ENCODE measurements at places on chromosomes 2 and 18. TPM values are rescaled to one million over a fixed set of nuclear protein-coding genes. Genes with fewer than 3 reads are reported as not detected.

- ATAC-seq, result no peak
Observed at GRCh38 chr2:82803307-82803706, 1655.8 kb downstream of the SUCLG1 start.

DNA sequence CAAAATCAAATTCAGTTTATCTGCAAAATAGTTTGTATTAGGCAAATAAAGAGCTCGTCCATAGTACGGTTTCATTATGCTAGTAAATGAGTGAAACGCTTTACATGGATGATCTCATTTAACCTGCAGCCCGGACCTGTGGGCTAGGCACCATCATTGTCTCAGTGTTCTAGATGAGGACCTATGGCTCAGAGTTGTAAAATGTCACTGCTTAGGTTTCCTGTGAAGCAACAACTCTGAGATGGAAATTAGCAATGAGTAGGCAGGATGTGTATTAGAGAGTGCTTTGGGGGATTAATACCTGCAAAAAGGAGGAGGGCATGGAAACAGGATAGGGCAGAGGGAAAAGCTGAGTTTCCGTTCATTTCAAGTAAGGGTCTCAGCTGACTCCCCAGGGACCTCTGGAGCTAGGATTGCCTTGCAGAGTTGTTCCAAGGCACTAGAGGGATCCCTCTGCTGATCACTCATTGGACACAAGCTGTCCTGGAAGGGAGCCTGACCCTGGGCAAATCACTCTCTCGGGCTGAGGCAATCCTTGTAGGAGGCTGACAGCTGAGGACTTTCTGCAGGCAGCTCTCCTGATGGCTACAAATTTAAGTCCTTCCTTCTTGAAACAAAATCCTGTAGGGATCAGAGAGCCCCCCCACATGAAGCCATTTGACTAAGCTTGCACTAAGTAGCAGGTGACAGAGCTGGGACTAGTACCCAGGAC lies 58.8 kb upstream of the SIX2 start:
- ATAC-seq, result no peak

DNA sequence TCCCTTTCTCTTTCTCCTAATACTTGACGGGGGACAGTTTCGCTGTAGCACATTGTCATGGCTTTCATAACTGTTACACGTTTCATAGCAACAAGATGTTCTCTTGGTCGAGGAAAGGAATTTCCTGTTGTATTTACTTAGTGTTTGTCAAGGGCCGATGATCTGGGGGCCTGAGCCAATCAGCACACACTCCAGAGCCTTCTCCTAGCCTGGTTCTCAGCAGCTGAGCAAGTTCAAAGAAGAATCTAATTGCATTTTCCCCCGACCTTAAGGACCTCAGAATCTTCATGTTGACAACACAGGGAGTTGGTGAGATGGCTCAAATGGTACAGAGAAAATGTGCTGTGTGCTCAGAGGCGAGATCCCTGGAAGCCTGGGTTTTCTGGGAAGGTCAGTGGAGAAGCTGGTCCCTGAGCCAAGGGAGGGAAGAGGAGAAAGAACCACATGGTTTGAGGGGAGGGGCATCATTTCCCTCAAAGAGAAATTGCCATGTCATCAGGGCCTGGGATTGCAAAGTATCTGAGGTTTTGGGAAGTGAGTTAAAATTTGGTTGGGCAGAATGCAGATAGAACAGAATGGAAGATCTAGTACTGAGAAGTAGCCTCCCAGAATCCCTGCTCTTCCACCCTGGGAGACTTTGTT lies 76.9 kb upstream of the AGAP1 start:
- no peak for ATAC-seq

DNA sequence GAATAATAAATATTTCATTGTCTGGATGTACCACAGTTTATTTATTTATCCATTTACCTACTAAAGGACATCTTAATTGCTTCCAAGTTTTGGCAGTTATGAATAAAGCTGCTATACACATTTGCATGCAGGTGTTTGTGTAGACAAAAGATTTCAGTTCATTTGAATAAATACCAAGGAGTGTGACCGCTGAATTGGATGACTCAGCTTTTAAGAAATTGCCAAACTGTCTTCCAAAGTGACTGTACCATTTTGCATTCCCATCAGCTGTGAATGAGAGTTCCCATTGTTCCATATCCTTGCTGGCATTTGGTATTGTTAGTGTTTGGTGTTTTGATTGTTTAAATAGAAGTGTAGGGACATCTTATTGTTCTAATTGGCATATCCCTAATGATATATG lies 36.2 kb upstream of the FMNL2 start:
- ATAC-seq, result no peak

HOXD12 gene
- not detected for total RNA-seq

DNA sequence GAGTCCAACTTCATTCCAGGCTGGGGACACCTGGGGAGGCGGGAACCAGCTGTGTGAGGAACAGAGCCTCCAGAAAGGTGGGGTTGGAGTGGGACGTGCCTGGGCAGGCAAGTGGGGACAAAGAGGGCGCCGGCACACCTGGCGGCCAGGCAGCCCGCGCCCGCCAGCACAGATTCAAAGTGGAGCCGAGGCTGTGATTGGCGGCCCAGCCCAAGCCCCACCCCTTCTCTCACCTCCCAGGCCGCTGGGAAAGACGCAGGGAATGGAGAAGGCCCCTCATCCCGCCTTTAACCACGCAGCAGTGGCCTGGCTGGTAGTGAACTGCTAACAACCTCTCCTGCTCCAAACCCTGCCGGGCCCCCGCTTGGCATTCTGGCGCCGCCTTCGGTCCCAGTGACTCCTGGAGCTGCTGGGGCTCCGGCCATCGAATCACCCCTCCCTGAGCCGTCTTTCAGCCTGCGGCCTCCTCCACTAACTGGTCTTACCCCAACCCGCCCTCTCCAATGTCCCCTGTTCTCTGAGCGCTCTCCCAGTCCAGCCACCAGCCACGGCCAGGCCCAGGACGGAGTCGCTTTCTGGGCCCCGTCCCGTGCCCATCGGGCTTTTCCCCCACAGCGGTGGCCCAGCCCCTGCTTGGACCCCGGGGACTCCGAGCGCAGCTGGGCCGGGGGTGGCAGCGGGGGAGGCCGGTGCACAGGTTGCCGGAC lies 27.9 kb upstream of the PTMA start:
- ATAC-seq, result no peak

GRCh38 chr2:150872756-150873395 lies 385.4 kb upstream of the RND3 start:
- ATAC-seq, result no peak

GRCh38 chr18:57023275-57023882 lies 123.5 kb upstream of the BOD1L2 start:
- no peak for ATAC-seq

- ATAC-seq, result no peak
Observed at GRCh38 chr2:224847961-224848850, 132.0 kb upstream of the CCDC195 start.

- no peak for ATAC-seq
Observed at GRCh38 chr2:31354837-31355236, 59.7 kb downstream of the XDH start.

GAL3ST2 gene
- total RNA-seq, result 4.1 TPM

COLEC11 gene
- 0.54 TPM for total RNA-seq

DNA sequence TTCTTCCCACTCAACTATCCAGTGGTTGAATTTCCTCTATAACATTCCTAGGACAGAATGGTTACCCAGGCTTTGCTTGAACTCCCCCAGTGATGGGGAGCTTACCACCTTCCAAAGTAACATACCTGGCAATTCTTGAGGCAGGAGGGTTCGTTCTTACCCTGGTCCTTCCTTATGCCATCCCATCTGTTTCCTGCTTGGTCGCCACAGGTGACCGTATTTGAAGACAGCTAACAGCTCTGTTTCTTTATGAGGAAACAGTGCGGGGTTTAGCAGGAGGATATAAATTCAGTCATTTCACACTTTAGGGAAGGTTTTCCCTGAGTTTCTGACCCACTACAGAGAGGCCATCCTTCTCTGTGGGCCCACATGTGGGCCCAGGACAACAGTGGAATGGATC lies 42.6 kb downstream of the FOSL2 start:
- ATAC-seq, result no peak

MFF gene
- total RNA-seq, result 75.9 TPM

DNA sequence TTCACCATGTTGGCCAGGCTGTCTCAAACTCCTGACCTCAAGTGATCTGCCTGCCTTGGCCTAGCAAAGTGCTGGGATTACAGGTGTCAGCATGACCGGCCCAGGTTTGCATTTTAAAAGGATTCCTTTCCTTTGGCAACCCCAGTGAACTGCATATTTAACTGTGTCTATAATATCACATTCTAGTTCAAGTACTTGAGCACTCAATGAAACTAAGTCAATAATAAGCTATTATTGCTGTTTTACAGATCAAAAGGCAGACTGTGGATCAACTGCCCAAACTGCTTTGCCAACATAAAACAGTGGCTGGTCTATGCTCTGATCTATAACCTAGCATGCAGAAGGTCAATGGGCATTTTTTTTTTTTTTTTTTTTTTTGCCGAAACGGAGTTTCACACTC lies 144.5 kb downstream of the USP34 start:
- ATAC-seq, result no peak
